ENCODE measurements at places on chromosomes 2 and 18.

GRCh38 chr2:137969876-137970275 lies 5.6 kb downstream of the HNMT start:
- no peak for DNase-seq

DNA sequence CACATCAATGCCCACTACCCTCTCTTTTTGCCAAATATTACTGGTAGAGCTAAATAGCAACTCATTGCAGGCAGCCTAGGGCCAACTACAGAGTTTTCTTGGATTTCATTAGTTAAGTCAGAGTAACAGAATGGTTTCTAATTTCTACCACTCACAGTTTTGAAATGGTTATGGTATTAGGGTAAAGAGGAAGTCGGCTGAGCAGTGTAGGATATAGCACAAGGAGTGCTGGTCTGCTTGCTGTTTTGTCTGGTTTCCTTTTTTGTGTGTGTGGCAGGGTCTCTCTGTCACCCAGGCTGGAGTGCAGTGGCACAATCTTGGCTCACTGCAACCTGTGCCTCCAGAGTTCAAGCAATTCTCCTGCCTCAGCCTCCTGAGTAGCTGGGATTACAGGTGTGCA lies 289.2 kb upstream of the CCDC68 start:
- DNase-seq: no peak

DNA sequence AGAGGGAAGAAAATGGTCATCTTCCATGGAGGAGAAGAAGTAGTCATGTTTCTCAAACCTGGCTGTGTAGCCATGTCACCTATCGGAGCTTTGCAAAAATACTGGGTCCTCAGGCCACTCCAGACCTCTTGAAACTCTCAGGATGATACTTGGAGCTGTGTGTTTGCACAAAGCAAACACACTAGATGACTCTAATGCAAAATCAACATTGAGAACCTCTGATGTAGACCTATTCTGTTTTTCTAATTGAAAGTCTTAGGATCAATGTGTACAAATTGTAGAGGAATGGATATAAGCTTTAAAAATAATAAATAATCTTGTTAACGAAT lies 444.3 kb downstream of the RND3 start:
- no peak for DNase-seq

DNA sequence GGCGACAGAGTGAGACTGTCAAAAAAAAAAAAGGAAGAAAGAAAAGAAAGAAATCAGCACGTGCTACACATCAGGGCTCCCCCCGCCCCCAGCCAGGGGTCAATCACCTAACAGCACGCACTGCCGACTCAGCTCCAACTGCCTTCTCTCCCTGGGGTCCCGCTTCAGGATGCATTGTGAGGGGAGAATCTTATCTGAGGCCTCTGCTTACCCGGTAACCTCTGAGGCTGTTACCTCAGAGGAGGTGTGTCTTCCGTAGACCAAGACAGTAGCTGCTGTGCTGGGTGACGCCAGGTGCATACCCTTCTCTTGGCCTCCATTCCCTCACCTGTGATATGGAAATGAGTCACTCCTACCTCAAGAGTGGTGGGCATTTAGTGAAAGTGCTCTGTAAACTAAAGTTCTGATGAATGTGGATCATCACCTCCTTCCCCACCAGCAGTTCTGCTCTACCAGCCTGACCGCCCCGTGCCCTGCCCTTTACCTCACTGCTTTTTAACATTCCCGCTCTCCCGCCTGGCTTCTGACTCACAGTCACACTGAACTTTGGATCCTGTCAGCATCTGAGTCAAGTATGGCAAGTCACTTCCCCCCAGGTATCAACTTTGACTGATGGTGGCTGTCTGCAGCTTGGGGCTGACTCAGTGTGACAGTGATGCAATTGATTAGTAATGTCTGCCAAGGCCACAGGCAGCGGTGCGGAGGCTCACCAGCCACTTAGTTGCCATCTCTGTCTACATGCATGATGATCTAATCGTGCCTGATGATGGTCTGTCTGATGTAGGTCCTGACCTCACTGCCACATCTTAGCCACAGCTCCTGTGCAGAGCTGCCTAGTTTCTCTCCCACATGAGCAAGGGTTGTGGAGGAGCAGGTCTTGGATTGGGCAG lies 20.1 kb downstream of the ARID5A start:
- DNase-seq: peak; percentile 43

GRCh38 chr2:96273763-96274162 lies 7.7 kb downstream of the CIAO1 start:
- DNase-seq: no peak

GRCh38 chr2:66389651-66390131 lies 45.2 kb upstream of the MEIS1 start:
- no peak for DNase-seq

GRCh38 chr2:237091779-237092436 lies 6.2 kb downstream of the COPS8 start:
- no peak for DNase-seq

- DNase-seq: no peak
Observed at GRCh38 chr18:50190236-50190635, 4.7 kb downstream of the MYO5B start.

- DNase-seq: no peak
Observed at GRCh38 chr2:118050386-118050785, 36.5 kb upstream of the CCDC93 start.

DNA sequence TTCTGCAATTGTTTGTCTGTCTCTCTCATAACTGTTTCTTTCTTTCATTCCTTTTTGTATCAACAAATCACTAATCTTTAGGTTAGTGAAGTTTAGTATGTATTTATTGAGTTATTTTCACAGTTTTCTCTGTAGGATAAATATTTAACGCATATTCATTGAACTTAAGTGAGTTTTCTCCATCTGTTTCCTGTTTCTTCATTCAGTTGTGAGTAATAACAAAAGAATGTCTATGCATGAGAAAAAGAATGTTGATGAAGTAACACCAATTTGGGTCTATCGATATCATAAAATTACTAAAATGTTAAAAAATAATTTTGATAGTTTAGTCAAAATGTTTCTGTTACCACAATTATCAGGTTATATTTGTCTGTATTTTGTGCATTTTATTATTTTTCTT lies 948.0 kb downstream of the DSC3 start:
- no peak for DNase-seq

GRCh38 chr2:221501210-221501882 lies 70.8 kb downstream of the EPHA4 start:
- DNase-seq: peak; percentile 43

- no peak for DNase-seq
Observed at GRCh38 chr2:240819126-240819857, 727 bp downstream of the KIF1A start.

- DNase-seq: no peak
Observed at GRCh38 chr2:177606636-177607035, 214.1 kb downstream of the AGPS start.

DNA sequence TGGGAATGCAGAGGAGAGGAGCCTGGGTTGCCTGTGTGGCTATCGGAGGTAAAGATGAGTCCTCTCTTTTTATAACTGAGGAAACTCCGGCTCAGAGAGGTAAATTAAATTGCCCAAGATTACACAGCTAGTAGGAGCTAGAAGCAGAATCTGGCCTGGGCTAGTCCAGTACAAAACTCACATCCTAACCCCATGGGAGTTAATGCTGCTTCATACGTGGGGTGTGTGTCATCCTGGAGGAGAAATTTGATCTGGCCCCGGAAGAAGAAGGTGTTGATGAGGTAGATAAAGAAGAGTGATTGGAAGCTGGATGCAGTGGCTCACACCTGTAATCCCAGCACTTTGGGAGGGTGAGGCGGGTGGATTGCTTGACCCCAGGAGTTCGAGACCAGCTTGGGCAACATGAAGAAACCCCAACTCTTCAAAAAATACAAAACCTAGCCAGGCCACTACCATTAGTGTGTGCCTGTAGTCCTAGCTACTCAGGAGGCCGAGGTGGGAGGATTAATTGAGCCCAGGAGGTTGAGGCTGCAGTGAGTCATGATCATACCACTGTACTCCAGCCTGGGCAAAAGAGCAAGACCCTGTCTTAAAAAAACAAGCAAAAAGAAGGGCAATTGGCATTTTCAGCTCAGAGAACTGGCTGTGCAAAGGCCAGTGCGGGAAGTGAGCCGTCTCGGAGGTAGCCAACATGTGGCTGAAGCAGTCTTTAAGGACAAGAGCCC lies 33.7 kb downstream of the CTIF start:
- DNase-seq: no peak

GRCh38 chr2:227204452-227204851 lies 40.0 kb downstream of the COL4A3 start:
- no peak for DNase-seq

DNA sequence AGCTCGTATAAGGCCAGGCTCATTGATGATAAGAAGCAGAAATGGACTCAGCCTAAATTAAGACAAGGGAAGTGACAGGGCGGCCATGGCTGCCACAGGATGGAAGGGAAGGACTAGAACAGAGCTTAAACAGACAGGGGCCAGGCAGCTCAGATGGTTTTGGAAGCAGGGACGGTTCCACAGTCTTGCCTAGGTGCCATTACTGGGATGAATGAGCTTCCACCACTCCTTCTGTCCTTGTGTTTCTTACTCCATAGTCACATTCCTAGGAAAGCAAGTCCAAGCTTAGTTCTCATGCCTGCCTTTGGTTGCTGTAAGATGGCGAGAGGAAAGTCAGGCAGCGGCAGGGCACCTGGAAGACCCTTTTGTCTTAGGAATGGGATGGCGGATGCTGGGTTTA lies 11.9 kb downstream of the GNLY start:
- DNase-seq: no peak

- DNase-seq: no peak
Observed at GRCh38 chr2:109686921-109687320, 72.8 kb downstream of the SOWAHC start.

GRCh38 chr2:25981596-25982272 lies 563 bp downstream of the KIF3C start:
- peak; percentile 74 for DNase-seq

DNA sequence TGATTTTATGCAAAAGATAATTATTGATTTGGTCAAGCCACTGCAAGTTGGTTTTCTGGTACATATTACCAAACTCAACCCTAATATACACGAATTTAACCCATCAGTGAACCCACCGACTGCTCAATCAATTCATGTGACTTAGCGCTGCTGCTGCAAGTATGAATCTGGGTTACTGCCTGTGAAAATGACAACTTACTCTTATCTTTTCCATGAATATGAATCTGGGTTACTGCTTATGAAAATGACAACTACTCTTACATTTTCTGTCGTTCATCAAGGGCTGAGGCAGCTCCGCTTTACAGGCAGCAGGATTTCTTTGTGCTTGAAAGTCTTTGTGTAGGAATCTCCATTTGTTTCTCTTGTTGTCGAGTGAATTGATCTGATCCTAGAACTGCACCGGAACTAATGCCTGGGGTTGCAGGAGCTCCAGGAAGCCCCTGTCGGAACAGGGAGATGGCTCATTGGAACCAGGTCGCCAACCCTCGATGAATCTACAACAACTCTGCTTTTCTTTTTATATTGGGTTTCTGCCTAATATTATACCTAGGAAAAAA lies 22.1 kb upstream of the ALKAL2 start:
- DNase-seq: peak; percentile 34

DNA sequence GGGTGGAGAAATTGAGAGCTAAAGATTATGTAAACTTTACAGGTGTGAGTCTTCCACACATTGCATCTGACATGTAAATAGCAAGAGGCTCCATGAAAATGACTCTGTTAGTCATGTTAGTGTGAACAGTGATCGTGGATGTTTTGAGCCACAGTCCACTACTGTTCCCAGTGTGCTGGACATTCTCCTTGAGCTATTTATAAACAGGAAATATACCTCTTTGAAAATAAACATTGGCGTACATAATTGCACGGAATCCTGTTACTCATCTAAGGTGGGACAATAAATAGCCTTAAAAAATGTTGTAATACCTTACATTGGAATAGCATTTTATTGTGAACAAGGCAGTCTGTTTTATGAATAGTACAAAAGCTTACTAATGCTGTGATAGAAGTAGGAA lies 37.0 kb downstream of the LIMS1 start:
- no peak for DNase-seq

GRCh38 chr2:145041706-145042105 lies 521.8 kb upstream of the ZEB2 start:
- no peak for DNase-seq

GRCh38 chr18:4260107-4260506 lies 195.0 kb downstream of the DLGAP1 start:
- DNase-seq: no peak

- DNase-seq: no peak
Observed at GRCh38 chr2:151849413-151850010, 21.3 kb upstream of the ARL5A start.

DNA sequence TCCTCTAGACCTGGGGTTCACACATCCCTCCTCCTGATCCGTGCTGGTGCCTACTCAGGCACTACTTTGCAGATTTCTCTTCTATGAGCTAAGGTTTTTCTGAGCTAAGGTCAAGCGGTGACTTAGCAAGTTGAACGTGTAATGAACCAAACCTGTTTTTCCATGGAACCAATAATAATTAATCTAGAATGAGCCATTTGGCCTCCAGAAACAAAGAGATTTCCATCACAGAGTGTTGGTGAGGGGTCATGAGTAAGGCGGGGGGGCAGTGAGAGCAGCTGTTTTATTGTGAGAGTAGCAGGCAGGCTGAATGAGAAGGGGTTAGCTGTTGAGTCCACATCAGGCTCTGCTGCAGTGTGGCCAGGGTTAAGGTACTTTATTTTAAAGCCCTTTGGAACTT lies 112.0 kb upstream of the FOSL2 start:
- no peak for DNase-seq

- DNase-seq: no peak
Observed at GRCh38 chr2:135803278-135803677, 33.7 kb downstream of the LCT start.

- DNase-seq: no peak
Observed at GRCh38 chr2:128630974-128631697, 312.5 kb upstream of the HS6ST1 start.

DNA sequence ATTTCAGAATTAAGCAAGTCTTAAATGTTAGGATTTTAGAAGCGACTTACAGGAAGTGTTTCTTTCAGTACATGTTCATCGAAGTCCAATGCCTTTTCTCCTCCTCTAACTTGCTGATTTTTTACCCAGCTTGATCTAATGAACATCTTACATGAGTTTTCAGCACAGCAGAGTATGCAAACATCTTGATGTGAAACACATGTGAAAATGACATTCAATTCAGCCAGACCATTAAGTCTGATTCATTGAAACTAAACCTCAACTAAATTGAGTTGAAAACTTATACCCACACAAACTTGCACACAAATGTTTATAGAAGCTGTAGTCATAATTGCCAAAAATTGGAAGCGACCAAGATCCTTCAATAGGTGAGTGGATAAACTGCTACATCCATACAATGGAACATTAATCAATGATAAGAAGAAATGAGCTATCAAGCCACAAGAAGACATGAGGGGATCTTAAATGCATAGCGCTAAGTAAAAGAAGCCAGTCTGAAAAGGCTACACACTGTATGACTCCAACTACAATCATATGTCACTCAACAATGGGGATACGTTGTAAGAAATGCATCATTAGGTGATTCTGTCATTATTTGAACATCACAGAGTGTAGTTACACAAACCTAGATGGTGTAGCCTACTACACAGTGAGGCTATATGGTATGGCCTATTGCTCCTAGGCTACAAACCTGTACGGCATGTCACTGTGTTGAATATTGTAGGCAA lies 18.5 kb downstream of the PSTPIP2 start:
- DNase-seq: no peak
